Left forelimb (tissue), 1 donor: ENCODE measurements at places on chromosomes 3 and 15.

GRCh38 chr15:59892985-59893384 is 111.1 kb upstream of the FOXB1 start:
- no peak for DNase-seq

- no peak for DNase-seq
Observed at GRCh38 chr3:80230962-80231361, 463.2 kb upstream of the ROBO1 start.

GRCh38 chr3:113747283-113748046 is 630 bp downstream of the ATP6V1A start:
- DNase-seq: no peak

GRCh38 chr3:10353661-10354360 is 32.9 kb upstream of the SEC13 start:
- no peak for DNase-seq

DNA sequence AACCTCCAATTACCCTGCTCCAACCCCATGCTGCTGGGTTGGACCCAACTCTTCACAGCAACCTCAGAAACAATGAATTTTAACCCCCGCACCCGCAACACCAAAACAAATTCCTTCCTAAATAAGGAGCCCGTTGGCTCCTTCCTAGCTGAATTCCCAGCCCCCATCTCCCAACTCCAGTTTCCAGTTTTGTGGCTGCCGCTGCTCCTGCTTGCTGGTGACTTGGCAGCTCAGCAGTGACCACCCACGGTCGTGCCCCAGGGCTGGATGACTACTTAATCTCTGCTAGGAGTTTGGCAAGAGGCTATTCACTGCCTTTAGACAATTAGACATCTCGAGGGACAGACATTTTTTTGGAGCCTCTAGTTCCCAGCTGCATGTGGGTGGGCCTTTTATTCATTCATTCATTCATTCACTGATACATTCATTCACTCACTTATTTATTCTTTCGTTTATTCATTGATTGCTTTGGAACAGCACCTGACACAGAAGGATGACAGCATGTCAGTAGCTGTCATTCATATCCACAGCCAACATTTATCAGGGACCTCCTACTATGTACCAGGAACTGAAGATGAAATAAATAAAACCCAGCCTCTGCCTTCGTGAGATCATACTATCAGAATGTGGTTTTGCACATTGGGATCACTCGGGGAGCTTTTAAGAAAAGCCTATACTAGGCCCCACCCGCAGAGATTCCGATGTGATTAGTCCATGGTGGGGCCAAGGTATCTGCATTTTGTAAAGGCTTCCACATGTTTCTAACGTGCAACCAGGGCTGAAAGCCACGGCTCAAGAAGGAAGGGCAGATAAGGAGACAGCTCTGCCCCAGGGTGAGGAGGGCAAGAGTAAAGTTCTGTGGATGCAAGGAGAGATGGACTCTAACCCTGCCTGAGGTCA is 256.5 kb downstream of the SHQ1 start:
- DNase-seq: peak; percentile 72

DNA sequence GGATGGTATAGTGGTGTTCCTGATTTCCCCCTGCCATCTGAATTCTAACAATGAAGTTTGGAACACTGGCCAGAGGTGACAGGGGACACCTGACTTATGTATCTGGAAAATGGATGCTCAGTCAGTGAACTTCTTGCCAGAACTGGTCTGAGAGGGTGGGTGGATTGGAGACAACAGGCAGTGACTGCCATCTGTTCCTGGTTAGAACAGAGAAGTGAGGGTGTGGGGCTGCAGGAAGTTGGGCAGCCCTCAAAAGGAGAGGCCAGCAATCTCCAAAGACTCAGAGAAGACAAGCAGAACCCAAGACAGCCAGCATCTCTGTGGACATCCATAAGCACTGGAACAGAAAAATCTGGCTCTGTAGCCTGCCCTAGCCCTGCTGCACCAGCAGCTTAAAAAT is 50.5 kb downstream of the ANP32A start:
- DNase-seq: peak; percentile 45

- no peak for DNase-seq
Observed at GRCh38 chr3:150589759-150590158, 13.4 kb upstream of the SELENOT start.

GRCh38 chr15:49134683-49135341 is 20.6 kb downstream of the COPS2 start:
- no peak for DNase-seq

DNA sequence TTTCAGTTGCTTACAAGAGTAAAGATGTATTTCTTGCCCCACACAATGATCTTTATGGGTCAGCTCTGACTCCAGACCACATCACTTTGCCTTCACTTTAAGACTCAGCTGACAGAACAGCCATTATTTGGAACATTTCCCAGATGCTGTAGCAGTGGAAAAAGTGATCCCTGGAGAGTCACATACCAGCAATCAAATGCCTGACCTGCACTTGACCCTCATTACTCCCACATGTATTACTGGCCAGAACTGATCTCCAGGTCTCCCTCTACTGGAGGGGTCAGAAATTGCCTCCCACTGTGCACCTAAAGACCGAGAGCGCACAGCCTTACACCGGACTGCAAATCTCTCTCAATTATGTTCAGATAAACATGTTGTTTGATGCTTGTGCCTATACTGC is 88.6 kb upstream of the ZNF385D start:
- no peak for DNase-seq
